Trophoblast cell (in vitro differentiated cells and primary cell): ENCODE measurements at places on chromosomes 7 and 10.

DNA sequence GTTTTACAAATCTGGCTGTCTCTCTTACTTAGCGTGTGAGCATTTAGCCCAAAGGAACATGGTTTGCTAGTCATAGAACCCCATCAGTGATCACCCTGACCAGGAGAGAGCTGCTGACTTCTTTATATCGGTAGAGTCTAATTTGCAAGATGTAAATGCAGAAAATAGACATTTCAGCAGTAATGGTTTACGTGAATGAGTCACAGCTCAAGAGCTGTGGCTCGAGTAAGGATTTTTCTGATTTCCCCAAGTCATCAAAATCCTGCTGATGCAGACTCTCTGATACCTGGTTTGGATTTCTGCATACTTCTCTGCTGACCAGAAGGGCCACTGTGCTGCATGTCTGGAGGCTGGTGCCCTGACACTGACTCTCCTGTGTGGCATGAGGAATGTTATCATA, 25.7 kb downstream of the NUB1 start:
- no peaks in the 10 kb centered on the region for H3K27me3 ChIP-seq
- H3K27ac ChIP-seq = no peak overlapping the region
- H3K36me3 ChIP-seq = peaks cover 10% of the 10 kb centered on the region

- DNase-seq = peak; percentile 44
- no peak overlapping the region for H3K4me3 ChIP-seq
- H3K4me1 ChIP-seq = peaks cover 10% of the 10 kb centered on the region
- H3K36me3 ChIP-seq = peaks cover 22% of the 10 kb centered on the region
- no peak overlapping the region for H3K27ac ChIP-seq
Measured at GRCh38 chr10:14535457-14536130, 204.9 kb upstream of the FRMD4A start.

GRCh38 chr10:37057261-37057660, 68.1 kb upstream of the ANKRD30A start:
- no peaks in the 10 kb centered on the region for H3K4me1 ChIP-seq
- no peak for DNase-seq
- no peaks in the 10 kb centered on the region for H3K36me3 ChIP-seq
- no peaks in the 10 kb centered on the region for H3K27me3 ChIP-seq
- H3K4me3 ChIP-seq = no peak overlapping the region

GRCh38 chr7:101168412-101169049, 3.2 kb upstream of the VGF start:
- no peak overlapping the region for H3K4me3 ChIP-seq
- no peak overlapping the region for H3K27ac ChIP-seq
- no peaks in the 10 kb centered on the region for H3K36me3 ChIP-seq
- DNase-seq = no peak

DNA sequence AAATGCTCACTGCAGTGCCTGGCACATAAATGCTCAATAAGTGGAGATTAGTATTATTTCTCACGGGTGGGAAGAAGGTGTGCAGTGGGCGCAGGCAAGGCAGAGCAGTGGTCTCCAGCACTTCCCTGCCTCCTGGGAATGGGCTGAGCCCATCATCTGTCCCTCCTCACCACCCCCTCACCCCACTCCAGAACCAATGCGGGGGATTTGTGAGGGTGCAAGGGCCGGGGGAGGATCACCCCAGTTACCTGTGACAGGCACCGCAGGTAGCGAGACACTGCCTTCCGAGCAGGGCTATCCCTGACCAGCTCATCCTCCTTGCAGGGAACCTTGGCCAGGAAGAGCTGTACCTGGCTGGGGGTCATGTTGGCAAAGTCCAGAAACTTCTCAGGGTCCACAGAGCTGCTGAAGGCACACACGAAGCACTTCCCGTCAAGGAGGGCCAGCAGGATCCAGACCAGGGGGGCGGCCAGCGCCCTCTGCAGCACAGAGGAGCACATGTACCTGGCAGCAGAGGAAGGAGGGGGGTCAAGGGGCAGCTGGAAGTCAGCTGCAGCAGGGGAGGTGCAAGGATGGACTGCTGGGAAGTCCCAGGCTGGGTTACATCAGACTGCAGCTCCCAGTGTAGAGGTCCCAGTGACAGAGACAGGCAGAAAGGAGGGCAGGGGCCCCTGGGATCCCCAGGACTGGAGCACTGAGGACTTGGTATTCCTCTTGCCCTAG, 2.8 kb downstream of the CALHM3 start:
- no peak for DNase-seq
- no peak overlapping the region for H3K4me3 ChIP-seq
- peaks cover 2% of the 10 kb centered on the region for H3K4me1 ChIP-seq
- H3K27me3 ChIP-seq = no peaks in the 10 kb centered on the region
- H3K36me3 ChIP-seq = no peaks in the 10 kb centered on the region
